ENCODE measurements at places on chromosomes 13 and 19.

GRCh38 chr13:30880151-30880855 lies 25.8 kb upstream of the MEDAG start:
- no peak for DNase-seq

- peak; percentile 68 for DNase-seq
Measured at GRCh38 chr19:40797963-40798682, 868 bp upstream of the EGLN2 start.

DNA sequence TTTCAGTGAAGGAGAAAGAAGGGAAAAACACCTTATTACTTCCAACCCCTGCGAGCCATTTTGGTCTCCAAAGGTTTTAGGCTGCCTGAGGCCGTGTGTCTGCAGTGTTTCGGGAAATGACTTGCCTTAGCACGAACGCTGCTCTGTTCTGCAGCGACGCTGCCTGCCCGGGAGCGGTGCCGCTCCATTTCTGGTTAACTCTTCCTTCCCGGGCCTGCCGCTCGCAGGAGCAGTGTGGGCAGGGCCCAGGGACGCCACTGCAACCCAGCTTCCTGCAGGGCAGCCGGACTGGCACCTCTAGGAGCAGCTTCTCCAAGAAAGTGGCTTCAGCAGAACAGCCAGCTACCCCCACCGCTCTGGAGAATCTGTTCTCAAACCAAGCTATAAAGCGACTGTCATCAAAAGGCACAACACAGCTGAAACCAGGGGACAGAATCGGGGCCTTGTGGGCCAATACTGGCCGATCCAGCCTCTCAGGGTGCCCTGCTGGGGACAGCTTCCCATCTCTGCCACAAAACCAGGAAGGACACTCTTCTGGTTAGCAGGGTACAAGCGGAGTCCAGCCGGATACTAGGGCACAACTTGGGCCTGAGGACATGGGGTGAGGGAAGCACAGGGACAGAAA lies 72.2 kb downstream of the KCTD15 start:
- DNase-seq = no peak

- no peak for DNase-seq
Measured at GRCh38 chr13:97851269-97851668, 102.2 kb upstream of the IPO5 start.

- peak; percentile 56 for DNase-seq
Measured at GRCh38 chr19:1250437-1251260, 2.3 kb downstream of the MIDN start.

GRCh38 chr13:89514534-89515312 lies 1832.8 kb upstream of the MIR17HG start:
- DNase-seq = no peak

GRCh38 chr13:99982036-99982730 lies 599 bp downstream of the ZIC2 start:
- peak; percentile 71 for DNase-seq

DNA sequence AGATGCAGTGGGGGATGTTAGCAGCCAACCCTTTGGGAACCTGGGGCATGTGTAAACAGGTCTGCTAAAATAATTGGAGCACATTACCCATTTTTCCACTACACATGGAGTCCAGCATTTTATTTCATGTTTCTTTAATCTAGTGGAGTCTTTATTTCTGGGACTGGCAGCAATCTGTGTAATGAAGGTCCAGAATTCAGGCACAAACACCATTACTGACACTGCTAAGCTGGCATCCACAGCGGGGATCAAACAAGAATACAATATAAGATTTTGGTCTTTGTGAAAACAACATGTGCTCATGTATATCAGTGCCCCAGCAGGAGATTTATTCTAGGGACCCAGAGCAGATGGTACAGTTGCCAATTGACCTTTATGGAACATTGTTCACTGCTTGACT lies 1587.0 kb upstream of the PRR20A start:
- DNase-seq = no peak

DNA sequence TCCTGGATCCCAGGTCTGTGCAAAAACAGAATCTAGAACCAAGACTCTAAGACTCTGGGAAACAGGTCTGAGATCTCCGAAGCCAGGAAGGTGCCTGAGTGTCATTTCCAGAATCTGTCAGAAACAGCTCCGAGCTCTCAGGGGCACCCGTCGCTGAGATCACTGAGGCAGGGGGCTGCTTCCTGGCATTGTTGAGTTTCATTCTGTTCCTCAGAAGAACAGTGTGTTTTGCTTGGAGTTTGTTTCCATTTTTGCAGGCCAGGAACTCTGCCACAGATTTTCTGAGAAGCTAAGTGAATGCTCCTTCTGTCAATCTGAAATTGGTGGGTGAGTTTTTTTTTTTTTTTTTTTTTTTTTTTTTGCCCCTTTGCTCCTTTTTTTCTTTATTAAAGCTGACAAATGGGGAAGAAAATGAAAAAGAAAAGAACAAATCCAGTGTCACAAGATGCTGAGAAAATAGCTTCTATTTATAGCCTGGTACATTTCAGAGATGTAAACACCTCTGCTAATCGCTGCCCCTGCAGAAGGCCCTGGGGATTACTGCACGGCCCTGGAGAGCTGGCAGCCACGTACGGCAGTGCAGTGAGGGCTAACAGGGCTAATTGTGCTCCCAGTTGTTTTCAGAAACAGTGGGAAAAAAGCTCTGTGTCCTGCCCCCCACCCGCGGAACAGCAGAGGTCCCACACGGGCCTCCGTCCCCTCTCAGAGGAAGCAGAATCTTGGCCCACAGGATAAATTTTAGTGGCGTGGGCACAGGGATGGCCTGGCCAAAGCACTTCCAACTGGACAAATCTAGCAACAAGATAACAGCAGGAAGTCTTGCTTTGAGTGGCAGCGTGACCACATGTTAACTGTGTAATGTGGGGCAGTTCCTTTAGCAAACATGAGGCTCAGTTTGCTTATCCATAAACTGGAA lies 237.6 kb upstream of the IRS2 start:
- DNase-seq = no peak

- no peak for DNase-seq
Measured at GRCh38 chr13:48578516-48579164, 45.8 kb upstream of the RCBTB2 start.

DNA sequence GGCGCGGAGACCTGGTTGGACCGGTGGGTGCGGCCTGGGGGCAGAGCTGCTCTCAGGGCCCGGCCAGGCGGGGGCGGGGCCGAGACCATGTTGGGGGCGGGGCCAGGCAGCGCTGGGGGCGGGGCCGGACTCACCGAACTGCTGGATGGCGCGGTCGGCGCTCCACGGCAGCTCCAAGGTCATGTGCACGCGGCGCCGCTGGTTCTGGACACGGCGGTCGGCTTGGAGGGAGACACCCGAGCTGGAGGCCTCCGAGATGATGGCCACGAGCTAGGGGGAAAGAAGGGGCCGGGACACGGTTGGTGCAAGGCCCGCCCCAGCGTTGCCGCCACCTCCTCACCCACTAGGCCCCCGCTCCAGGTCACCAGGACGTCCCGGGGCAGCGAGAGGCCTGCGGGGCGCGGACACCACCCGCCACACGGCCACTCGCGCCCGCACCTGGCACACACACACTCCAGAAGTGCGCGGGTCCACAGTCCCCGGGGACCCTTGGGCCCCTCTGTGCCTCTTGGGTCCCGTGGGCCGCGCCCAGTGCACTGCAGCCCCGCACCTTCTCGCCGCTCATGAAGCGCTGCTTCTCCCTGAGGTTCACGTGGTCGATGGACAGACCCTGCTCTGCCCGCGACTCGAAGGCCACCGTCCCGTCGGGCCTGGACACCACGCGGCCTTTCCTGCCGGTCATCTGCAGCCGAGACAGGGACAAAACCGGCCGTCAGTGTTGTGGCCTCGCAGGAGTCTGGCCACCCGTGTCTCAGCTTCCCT lies 8.7 kb downstream of the GPX4 start:
- DNase-seq = no peak

- DNase-seq = peak; percentile 37
Measured at GRCh38 chr19:48633148-48634035, 3.8 kb downstream of the DBP start.

DNA sequence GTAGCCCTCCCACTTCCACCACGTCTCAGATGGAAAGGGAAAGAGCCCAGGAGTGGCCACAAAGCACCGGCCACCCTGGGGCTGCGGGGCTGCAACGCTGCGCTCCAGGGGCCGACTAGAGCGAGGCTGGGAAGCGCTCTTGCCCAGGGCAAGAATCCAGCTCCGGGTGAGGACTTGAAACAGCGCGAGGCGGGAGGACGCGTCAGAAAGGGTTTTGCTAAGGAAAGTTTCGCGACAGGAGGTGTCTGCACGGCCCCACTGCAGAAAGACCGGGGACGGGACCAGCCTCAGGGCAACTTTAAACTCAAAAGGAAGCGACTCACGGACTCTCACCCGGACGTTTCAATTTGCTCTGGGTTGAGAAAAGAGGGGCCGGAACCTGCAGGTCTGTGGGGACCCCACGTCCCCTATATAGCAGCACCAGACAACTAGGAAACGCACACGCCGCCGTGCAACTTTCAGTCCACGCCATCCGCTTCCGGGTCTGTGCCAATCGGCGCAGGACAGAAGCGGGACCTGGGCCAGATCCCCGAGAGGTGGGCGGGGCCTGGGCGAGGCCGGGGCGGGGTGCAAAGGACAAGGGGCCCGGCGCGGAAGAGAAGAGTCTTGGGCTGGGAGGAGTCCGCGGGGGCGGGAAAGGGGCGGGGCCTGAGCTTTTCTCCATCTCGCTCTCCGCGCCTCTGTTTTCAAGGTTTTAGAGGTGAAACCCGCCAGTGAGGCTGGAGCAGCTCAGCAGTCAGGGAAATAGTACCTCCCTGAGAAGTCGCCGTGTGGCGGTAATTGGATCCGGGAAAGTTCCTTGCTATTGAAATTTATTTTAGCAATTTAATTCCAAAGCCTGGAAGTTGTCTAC lies at the start of gene ZNF816:
TSS of gene ZNF816 (minus strand) at position 488 of the 853 bp plus-strand sequence. CDS start 6,792 bp downstream, outside the sequence.
- DNase-seq = peak; percentile 97

- DNase-seq = no peak
Measured at GRCh38 chr19:4748589-4748988, 24.9 kb upstream of the DPP9 start.

GRCh38 chr19:5645409-5645808 lies 22.5 kb downstream of the SAFB start:
- no peak for DNase-seq

- DNase-seq = no peak
Measured at GRCh38 chr19:5492635-5493409, 37.6 kb downstream of the ZNRF4 start.

DNA sequence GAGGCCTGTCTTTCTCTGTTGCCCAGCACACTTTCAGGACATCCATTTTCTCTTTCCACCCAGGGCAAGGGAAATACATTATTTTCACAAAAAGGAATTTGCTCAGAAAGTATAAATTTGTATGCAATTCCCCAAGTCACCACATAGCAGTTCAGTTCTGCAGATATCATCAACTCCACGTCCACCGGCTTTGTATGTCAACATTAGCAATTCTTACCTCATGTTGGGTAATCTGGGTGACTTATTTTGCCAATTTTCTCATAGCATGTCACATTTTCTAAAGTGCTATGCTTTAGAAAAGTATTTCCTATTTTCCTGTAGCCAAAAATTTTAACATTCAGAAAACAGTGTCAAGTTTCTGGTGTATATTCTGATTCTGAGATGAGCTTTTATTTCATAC lies 501.8 kb downstream of the EFNB2 start:
- no peak for DNase-seq

DNA sequence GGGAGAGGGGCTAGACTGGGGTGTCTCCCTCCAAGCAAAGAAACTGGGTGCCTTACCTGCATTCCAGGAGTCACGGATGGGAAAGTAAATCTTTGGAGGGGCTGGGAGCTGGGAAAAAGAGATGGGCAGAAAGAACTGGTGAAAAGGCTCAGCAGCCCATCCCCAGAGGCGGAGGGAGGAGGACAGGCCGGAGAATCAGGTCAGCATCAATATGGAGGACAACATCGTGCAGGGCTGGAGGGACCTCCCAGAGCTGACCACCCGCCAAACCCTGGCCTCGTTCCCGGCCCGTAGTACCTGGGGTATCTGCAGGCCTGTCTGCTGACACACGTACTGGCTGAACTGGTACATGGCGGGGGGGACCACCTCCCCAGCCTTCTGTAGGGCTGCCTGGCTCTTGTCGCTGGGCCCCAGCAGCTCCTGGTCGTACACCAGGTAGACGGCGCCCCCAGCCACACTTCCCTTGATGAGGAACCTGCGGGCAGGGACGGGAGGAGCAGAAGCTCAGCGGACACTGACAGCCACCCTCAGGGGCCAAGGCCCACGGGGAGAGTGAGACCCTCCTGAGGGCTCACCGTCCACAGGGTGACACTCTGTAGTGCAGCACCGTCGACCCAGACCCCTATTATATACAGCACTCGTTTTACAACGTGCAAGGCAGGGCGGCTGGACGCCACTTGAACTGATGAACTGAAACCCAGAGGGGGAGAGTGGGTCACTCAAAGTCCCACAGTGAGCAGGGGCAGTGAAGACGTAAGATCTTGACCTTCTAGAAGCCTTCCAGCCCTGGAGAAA lies 830 bp downstream of the MICOS13 start:
- no peak for DNase-seq

All from suppressor macrophage treated with lipopolysaccharide for 1 hour (primary cell).